ENCODE measurements at places on chromosomes 12 and 14.

DNA sequence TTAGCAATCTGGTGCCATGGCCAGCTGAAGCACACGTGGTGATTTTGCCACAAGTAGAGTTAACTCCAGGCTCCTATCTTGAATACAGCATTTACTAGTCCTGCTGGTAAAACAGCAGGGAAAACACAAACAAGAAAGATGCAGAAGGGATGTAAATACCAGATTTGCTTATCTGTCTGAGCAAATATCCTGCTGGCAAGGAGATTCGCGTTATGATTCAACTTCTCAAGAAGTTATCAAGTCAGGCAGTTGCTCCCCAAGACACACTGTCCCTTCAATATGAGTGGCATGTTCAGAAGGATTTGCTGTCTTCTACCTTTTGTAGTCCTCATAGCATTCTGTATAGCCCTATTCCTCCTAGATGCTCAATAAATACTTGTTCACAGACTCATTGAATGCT, 171.2 kb upstream of the EGLN3 start:
- no peak for DNase-seq

- DNase-seq, result no peak
These were observed 1.4 kb downstream of the SIVA1 start for GRCh38 chr14:104754213-104754851.

DNA sequence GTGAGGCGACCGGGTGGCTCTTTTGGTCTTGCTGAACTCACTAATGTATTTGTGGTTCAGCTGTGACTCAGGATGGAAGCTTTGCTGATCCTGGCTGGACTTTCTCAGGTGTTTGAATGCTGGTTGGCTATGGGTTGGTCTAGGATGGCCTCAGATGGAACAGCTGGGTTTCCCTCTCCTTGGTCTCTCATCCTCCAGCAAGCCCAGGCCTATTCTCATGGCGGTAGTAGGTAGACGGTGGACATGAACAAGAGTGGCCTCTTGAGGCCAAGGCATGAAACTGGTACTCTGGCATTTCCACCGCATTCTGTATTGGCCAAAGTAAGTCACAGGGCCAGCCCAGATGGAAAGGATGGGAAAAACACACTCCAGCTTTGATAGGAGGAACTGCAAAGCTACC, 11.8 kb upstream of the POLR3B start:
- DNase-seq, result peak; percentile 21

DNA sequence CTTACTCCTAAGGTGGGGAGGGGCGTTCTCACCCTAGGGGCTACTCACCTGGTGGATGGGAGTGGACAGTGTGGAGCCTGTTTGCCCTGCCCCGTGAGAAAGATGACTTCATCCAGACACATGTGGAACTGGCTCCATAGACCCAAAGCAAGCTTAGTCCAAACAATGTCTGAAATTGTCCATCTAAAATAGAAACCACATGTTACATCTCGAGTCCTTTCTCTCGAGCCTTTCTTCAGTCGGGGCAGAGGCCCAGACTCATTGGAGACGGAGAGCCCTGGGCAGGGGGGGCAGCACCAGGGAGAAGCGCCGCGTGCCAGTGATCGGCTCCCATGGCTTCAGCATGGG, 4.3 kb downstream of the SIVA1 start:
- DNase-seq, result no peak

- no peak for DNase-seq
These were observed at the start of gene CLECL1 for GRCh38 chr12:9732921-9733461. TSS of gene CLECL1 (minus strand) at chr12:9733097.

DNA sequence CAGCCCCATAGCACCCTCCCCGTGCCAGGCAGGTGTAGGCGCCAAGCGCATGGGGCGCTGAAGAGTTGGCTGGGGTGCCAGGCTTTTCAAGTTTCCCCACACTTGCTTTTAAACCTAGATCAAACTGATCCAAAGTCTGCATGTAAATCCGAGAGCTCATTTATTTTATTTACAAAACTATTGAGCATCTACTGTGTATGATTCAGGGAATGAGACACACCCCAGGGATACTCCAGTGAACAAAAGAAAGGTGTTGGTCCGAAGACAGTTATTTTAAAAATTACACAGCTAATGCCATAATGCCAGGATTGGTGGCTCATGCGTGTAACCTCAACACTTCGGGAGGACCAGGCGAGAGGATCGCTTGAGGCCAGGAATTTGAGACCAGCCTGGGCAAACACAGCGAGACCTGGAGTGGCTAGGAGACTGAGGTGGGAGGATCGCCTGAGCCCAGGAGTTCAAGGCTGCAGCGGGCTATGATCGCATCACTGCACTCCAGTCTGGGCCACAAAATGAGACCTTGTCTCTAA, 780 bp upstream of the SLC41A2 start:
- no peak for DNase-seq

DNA sequence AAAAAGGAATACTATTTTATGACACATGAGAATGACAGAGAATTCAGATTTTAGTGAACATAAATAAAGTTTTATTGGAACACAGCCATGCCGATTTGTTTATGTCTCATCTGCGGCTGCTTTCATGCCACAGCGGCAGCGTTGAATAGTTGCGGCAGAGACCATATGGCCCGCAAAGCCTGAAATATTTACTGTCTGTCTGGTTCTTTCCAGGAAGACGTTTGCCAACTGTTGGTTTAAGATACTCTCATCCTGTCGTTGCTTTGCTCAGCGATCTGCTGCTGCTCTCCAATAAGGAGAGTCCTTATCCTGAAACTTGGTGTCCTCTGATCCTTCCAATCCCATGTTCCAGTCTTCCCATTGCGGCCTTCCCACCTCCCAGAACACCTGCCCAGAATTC, 89.9 kb downstream of the SLC24A4 start:
- no peak for DNase-seq

- DNase-seq, result no peak
These were observed 14.4 kb downstream of the IRF2BPL start for GRCh38 chr14:77014004-77014604.

DNA sequence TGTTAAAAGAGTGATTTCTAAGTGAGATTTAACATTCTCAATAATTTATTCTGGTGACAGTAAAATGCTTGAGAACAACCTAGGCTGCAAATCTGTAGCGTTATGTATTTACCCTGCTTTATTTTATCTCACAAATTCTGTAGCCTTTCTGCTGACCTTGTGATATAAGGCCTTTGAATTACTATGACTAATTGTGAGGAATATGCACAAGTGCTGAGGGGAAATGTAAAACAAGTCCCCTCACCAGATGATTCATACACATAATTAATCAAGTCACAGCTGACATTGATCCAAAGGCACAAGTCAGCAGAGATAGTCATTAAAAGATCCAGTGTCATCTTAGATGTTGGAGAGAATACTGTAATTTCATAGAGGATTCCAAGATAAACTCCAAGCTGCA, 992.7 kb upstream of the USP15 start:
- DNase-seq, result no peak

DNA sequence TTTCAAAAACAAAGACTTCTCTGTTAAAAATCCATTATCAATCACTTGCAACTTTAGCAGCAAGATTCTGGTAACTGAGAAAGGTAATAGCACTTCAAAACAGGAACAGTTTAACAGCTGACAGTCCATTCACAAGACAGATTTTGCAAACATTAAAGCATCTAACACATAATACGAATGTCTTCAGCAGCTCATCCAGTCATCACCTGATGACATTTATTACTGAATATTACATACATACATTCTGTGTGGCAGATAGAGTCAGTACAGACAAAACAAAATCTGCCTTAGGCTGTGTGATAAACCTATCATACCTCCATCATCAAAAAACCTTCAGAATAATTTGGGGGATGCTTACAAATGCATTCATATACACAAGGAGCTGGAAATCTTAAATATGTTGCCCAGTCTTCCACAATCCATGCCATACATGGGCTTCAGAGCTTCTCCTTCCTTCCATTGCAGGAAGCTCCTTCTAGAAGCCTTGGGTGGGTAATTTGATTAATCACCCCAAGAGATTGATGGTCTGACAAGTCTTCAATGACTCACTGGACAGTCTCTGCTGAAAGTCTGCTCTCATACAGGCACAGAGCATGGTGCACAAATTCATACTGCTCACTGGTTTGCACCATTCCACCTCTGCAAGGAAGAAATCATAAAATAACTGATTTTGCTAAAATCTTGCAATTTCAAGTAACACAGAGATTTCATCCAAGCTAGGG, 1.6 kb upstream of the PTPRB start:
- no peak for DNase-seq

DNA sequence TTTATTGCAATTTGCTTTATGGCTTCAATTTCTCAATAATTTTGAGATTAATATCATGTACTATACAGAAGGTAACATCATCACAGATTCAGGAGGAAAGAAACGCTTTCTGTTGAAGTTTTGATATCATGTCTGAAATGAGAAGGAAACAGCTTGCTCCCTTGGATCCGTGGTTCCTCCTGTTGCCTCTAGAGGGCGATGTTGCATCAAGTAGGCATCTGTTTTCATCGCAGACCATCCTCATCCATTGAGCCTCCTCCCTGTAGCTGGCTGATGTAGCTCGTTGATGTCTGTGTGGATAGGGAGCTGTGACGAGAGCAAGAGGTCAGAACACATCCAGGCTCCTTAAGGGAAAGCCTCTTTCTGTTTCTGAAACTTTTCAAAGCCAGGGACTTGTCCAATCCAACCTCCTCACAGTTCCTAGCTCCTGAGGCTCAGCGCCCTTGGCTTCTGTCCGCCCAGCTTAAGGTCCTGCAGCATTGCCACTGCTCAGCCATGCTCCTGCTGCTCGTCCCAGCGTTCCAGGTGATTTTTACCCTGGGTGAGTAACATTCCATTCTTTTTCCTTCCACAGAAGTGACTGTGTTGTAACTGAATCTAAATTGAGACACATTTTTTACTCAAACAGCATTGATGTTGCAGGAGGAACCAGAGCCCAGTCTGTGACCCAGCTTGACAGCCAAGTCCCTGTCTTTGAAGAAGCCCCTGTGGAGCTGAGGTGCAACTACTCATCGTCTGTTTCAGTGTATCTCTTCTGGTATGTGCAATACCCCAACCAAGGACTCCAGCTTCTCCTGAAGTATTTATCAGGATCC, 304.8 kb upstream of the OR4E1 start:
- DNase-seq, result peak; percentile 77

DNA sequence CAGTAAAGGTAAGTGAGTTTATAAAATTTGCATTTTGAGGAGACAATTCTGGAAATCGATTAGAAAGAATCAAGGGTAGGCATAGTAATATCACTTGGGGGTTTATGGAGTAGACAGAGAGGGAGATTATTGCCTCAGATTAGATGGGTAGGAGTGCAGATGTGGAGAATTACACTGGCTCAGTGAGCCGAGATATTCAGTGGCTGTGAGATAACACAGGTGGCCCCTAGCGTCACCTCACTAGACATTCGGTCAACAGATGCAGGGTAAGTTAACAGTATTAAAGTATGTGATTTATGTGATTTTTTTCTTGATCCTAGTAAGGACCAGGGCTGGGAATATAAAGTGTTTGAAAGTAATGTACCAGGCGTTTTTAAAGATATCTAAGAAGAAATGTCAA, 39.6 kb upstream of the KLRD1 start:
- no peak for DNase-seq

GRCh38 chr14:94469261-94469660, 6.7 kb downstream of the SERPINA9 start:
- DNase-seq, result no peak

- no peak for DNase-seq
These were observed 43.4 kb downstream of the RAD52 start for GRCh38 chr12:906062-906585.

DNA sequence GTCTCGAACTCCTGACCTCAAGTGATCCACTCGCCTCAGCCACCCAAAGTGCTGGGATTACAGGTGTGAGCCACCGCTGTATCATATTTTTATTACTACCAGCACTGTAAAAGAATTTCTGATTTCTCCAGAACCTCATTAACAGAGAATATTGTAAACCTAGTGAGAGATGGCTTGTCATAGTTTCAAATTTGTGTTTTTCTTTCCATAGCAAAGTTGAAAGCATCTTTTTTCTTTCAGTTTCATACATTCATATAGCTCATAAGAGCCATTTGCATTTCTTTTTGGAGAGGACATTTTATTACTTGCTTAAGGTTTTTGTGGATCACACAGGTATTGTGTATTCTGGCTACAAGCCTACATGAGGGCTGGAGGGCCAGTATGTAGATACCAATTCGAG, 58.0 kb downstream of the MIS18BP1 start:
- no peak for DNase-seq

DNA sequence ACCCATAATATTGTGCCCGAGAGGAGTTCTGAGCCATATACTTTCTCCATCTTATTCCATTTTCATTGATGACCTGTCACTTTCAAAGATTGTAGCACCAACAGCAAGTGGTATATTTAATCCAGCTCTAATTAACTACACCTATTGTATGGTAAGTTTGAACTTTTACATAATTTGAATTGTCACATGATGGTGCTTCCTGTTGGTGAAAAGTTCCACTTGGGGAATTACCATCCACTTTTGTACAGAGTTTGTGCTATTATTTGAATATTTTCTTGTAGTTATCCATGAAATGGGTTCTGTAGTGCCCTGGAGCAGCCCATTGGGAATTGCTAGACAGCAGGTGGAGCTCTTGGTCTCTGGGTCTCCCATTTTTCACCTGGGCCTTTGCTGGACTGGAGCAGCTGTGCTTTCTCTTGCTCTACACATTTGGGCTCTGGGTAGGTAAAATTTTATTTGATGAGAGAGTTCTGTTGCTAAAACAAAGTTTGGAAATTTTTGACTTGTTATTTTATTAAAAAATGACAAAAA, 3.0 kb downstream of the SMCO3 start:
- DNase-seq, result peak; percentile 13

GRCh38 chr14:92701826-92702225, 46.6 kb downstream of the LGMN start:
- no peak for DNase-seq

GRCh38 chr12:46404225-46404631, 31.7 kb upstream of the SLC38A2 start:
- no peak for DNase-seq

- no peak for DNase-seq
These were observed 210.1 kb downstream of the RGS6 start for GRCh38 chr14:72142328-72142727.

- DNase-seq, result peak; percentile 6
These were observed 664 bp downstream of the LRFN5 start for GRCh38 chr14:41607304-41607775.

GRCh38 chr14:102560458-102561261, 31.8 kb upstream of the RCOR1 start:
- DNase-seq, result no peak

DNA sequence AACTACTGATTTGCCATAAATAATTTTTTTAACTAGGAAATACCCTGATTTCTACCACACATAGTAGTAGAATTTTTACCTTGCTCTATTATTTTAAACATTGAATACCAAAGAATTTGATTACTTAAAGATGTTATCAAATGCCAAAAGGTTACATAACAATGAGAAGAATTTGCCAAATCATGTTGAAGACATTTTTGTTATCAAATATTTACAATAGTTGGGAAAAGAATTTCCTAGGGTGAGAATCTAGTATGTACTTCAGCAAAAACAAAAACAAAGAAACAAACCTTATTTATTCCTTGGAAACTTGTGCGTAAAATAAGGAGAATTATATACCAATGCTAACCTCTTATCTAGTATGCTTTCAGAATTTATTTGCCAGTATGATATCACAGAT, 107.2 kb downstream of the SCAF11 start:
- DNase-seq, result no peak

Data from HEK293T (cell line).